BE2C (cell line): ENCODE measurements at places on chromosomes 2 and 18.

DNA sequence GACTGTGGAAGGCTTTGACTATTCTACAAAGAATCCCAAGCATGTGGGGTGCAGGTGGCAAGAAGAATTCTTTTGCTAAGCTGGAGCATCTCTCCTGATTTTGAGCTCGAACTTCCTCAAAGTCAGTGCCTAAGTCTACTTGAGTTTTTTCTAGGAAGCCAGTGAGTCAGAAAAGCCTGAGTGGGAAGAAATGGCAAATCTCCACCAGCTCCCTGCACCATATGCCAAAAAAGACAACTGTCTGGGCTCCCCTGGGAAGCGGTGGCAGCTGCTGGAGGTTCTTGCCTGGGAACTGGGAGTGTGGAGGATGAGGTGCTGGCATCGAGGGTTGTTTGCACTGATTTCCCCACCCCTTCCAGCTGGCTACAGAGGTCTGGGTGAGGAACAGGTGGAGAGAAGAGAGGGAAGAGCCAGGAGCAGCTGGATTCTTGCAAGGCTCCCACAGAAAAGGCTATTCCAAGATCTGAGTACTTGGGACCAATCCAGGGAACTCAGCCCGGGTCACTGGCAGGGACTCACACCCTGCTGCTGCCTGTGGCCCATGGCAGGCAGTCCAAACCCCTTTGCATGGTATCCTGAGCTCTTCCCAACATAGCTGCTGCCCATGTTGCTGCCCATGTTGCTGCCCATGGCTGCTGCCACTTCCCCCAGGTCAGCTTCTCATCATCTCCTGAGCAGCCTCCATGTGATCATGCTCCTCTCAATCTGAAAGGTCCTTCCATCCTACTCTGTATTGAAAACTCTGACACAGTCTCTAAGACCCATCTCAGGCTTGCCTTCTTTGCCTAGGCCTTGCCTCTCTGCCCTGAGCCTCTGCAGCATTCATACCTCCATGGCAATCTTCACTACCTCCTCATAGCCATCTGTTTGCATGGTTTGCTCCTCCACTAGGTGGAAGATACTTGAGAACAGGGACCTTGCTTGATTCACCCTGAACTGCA, 128.3 kb upstream of the SPATS2L start:
- DNase-seq, result peak; percentile 23

GRCh38 chr18:12862874-12863482, 21.1 kb downstream of the PTPN2 start:
- DNase-seq, result no peak

DNA sequence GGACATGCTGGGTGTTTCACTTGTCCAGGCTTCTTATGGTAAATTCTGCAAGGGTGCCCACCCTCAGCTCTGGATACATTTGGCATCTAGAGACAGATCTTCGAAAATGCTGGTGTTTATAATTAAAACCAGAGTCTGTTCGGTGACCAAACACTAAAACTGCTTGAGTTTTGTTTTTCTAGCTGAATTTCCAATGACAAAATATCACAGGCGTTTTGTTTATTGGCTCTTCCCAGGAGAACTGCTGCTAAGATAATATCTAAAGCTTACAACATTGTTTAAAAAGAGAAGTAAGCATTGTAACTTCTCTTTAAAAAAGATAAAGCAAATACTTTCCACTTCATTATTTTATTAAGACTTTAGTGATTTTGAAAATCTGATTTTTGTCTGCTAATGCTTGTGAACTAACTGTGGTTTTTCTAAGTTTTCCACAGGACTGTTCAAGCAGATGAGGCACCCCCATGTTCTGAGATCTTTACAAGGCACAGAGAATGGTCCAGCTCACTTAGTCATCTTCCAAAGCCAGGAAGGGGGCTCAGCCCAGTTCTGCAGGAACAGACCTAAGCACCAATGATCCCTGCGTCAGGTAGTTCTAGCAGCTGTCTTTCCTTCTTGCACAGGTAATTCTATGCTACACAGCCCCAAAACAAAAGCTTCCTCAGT, 94.8 kb upstream of the LTBP1 start:
- no peak for DNase-seq

- no peak for DNase-seq
Observed at GRCh38 chr2:157194097-157194688, 63.3 kb upstream of the GALNT5 start.

DNA sequence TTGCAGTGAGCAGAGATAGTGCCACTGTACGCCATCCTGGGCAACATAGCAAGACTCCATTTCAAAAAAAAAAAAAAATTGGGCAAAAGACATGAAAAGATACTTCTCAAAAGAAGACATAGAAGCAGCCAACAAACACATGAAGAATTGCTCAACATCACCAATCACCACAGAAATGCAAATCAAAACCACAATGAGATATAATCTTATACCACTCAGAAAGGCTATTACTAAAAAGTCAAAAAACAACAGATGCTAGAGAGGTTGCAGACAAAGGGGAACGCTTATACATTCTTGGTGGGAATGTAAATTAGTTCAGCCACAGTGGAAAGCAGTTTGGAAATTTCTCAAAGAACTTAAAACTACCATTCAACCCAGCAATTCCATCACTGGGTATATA, 43.1 kb upstream of the CHAC2 start:
- no peak for DNase-seq

DNA sequence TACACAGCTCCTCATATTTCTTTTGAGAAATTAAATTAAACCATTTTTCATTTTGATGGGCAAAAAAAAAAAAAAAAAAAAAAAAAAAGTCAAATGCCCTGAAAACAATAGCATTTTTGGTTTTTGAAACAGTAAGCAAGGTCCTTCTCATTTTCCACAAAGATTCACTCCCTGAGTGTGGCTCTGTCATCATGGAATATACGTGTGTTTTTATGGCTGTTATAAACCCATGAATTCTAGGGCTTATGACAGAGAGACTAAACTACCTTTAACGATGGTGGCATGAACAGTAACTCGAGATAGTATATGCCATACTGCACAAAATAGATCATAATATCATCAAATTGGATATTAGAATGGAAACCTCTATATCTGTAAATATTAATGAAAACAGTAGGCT, 179.2 kb upstream of the ZNF521 start:
- no peak for DNase-seq

DNA sequence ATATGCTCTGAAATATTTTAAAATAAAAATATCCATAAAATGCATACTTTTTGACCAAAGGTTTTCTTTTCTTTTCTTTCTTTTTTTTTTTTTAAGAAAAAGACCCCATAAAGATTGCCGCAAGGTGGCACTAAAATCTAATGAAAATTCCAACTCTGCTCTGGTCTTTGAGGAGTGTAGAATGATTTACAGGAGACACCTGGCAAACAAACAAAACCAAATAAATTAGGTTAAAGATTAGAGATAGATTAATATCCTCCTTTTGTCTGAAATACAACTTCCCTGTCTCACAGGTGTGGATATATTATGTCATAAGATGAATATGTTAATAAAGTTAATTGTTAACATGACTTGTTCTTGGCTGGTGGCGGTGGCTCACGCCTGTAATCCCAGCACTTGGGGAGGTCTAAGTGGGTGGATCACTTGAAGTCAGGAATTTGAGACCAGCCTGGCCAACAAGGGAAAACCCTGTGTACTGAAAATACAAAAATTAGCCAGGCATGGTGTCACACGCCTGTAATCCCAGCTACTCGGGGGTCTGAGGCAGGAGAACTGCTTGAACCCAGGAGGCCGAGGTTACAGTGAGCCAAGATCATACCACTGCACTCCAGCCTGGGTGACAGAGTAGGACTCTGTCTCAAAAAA, 3.5 kb upstream of the RHOB start:
- DNase-seq, result no peak

DNA sequence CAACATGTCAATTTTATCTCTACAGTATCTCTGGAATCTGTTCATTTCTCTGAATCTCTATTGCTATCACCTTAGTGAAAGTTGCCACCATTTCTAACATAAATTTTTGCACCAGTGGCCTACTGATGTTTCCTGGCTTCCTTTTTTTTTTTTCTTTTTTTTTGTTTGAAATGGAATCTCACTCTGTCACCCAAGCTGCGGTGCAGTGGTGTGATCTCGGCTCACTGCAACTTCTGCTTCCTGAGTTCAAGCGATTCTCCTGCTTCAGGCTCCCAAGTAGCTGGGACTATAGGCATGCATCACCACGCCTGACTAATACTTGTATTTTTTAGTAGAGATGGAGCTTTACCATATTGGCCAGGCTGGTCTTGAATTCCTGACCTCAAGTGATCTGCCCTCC, 35.1 kb downstream of the KCNJ13 start:
- no peak for DNase-seq

DNA sequence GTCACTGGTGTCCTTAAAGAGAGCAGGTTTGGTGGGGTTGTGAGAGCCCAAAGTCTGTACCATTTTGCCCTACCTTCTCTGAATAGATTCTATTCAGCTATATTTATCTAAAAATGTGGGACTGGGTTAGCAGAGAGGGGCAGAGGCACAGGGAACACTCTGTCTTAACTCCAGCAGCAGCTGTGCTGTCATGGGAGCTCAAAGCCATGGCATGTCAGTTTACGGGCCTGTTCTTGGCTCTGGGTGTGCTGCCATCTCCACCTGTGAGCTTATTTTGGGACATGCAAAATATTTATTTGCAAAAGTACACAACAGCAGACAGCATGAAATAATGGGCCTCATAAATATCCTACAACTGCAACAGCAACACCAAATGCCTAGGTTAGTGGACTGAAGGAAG, 129.6 kb upstream of the KCTD1 start:
- DNase-seq, result no peak
